ENCODE measurements at places on chromosomes 12 and 14. TPM values are rescaled to one million over a fixed set of nuclear protein-coding genes. Genes with fewer than 3 reads are reported as not detected.

Gene GZMH
- 0.47 TPM for total RNA-seq

Gene TMPRSS12
- not detected for total RNA-seq

Gene RHOF
- total RNA-seq, result 48.3 TPM

Gene CLEC4D
- total RNA-seq, result not detected

Gene NEUROD4
- total RNA-seq, result not detected

Gene LRRK2
- 7.3 TPM for total RNA-seq

Gene ZNF385A
- total RNA-seq, result 7.7 TPM

Gene OSBPL8
- 28.3 TPM for total RNA-seq

Gene MRPL51
- total RNA-seq, result 275 TPM

Gene ORAI1
- total RNA-seq, result 10.1 TPM

Gene BBS10
- 8.3 TPM for total RNA-seq

Gene EML5
- 0.25 TPM for total RNA-seq

Gene BCL2L14
- total RNA-seq, result not detected

Gene PIANP
- 0.25 TPM for total RNA-seq

Gene SRRM4
- total RNA-seq, result 0.42 TPM

Gene SLC10A1
- total RNA-seq, result not detected

Gene NRXN3
- 1.0 TPM for total RNA-seq

Gene PLBD1
- 24.7 TPM for total RNA-seq

Gene MMP14
- 19.9 TPM for total RNA-seq

Gene GARIN6
- total RNA-seq, result not detected

Gene ASIC1
- 0.99 TPM for total RNA-seq

Gene BEGAIN
- 0.79 TPM for total RNA-seq

Gene MIP
- total RNA-seq, result not detected

Gene KCNK10
- total RNA-seq, result not detected

Gene SDR9C7
- not detected for total RNA-seq

Gene TRPV4
- total RNA-seq, result 0.25 TPM

Gene DEPDC4
- total RNA-seq, result 0.40 TPM

Gene JAG2
- total RNA-seq, result 33.6 TPM

Gene SLC15A5
- total RNA-seq, result not detected

Gene KLRG1
- 5.6 TPM for total RNA-seq

Gene TRHDE
- 0.35 TPM for total RNA-seq

Gene VSIG10
- total RNA-seq, result 12.6 TPM

Gene UNC119B
- total RNA-seq, result 13.2 TPM

Gene REM2
- total RNA-seq, result not detected

Gene CLEC7A
- 2.8 TPM for total RNA-seq

Gene PRR13
- 56.1 TPM for total RNA-seq

Gene TNFAIP2
- 50.5 TPM for total RNA-seq

Gene KRT71
- not detected for total RNA-seq

Gene KRT78
- not detected for total RNA-seq

Gene OTOGL
- 0.27 TPM for total RNA-seq

All from left ventricle myocardium superior (tissue), 1 donor.